ENCODE measurements at places on chromosomes 1 and 21. TPM values are rescaled to one million over a fixed set of nuclear protein-coding genes. Genes with fewer than 3 reads are reported as not detected.

The KANK4 gene
- not detected for total RNA-seq

The TMEM269 gene
- total RNA-seq = not detected

The KLHDC9 gene
- total RNA-seq = 10.8 TPM

The ANKRD34A gene
- total RNA-seq = not detected

The TNNT2 gene
- 0.69 TPM for total RNA-seq

The PDC gene
- total RNA-seq = not detected

The CD101 gene
- total RNA-seq = 0.35 TPM

The FBXO2 gene
- 11.1 TPM for total RNA-seq

The KDF1 gene
- 7.1 TPM for total RNA-seq

The PTPRC gene
- total RNA-seq = not detected

The LYPD8 gene
- total RNA-seq = 2.6 TPM

The CDA gene
- 13.0 TPM for total RNA-seq

The ZNF683 gene
- not detected for total RNA-seq

The IL24 gene
- not detected for total RNA-seq

The KRTAP10-4 gene
- total RNA-seq = not detected

The KIAA1614 gene
- 5.9 TPM for total RNA-seq

The TRIM62 gene
- total RNA-seq = 1.6 TPM

The KDM5B gene
- total RNA-seq = 183 TPM

The KPRP gene
- total RNA-seq = not detected

The MAP3K21 gene
- 24.8 TPM for total RNA-seq

The FCRL4 gene
- not detected for total RNA-seq

The OLFML3 gene
- total RNA-seq = 5.1 TPM

The SYCP1 gene
- total RNA-seq = not detected

The OLFM3 gene
- total RNA-seq = not detected

The CCDC27 gene
- total RNA-seq = not detected

The MCOLN3 gene
- 4.0 TPM for total RNA-seq

The FCRLA gene
- not detected for total RNA-seq

The TINAGL1 gene
- total RNA-seq = 349 TPM

All from renal cortical epithelial cell (primary cell).